ENCODE measurements at places on chromosomes 13 and 19. TPM values are rescaled to one million over a fixed set of nuclear protein-coding genes. Genes with fewer than 3 reads are reported as not detected.

DNA sequence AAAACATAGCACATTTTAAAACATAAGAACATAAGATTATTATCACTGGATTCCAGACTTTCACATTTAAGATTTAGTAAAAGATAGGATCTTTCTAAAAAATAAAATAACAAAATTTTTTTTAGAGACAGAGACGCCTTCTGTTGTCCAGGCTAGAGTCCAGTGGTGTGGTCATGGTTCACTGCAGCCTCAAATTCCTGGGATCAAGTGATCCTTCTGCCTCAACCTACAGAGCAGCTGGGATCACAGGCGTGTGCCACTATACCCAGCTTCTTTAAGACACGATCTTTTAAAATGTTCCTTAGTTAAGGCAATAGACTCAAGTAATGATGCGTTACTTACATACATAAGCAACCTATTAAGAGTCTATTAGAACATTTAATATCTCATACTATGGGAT lies 32.7 kb downstream of the ALG5 start:
- no peak for DNase-seq

The EHD2 gene
- total RNA-seq = 48.2 TPM

GRCh38 chr19:18229474-18229873 lies 3.2 kb upstream of the PDE4C start:
- no peak for DNase-seq

DNA sequence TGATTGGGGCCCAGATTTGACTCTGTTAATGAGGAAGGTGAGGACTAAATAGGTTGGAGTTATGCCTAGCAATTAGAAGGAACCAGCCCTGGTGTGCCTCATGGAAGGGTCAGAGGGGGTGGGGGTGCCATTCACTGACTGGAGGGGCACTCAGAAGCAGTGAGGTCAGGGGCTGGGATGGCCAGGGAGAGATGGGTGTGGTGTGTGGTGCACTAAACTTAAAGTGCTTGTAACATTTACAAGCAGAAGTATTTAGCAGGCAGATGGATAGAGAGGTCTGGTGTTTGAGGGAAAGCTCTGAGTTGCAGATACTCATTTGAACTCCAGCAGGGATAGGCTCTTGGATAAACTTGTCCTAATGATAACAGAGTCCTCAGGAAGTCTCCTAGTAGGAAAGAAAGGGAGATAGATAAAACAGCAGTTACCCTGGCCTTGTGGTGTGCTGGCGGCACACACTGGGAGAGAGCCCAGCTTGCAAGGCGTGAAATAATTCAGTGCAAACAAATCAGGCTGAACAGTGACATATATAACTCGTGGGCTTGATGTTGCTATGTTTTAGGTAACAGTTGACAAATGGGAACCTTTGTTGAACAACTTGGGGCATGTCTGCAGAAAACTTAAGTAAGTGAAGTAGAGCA lies 20.0 kb upstream of the UPF3A start:
- DNase-seq = no peak

DNA sequence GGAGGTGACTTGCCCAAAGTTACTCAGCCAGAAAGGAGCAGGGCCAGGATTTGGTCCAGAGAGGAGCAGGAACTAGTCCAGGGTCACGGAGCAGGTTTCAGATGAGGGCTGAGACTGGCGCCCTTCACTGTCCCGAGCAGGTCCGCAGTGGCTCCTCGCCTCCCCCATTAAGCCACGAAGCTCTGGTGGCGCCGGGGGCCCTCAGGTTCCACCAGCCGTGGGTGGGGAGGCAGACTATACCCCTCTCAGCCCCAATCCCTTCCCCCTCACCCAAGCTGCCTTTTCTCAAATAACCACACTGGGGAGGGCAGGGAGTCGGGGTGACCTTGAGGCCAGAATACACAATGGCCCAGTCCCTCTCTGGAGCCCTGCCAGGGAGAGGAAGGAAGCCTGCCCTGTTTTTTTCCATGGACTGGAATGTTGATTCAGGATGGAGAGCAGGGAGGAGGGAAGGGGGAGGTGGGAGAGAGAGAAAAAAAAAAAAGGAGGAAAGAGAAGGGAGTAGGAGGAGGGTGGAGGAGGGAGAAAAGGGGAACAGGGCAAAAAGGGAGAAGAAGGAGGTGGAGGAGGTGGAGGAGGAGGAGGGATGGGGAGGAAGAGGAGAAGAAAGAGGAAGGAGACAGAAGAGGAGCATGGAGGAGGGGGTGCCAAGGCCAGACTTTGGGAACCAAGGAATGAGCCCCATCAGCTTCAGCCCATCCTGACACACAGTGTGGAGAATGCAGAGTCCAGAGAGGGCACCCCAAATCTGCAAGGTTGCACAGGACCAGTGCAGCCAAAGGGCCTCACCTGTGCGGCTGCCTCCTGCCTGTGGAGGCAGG lies 19.7 kb downstream of the CEACAM16 start:
- peak; percentile 78 for DNase-seq

DNA sequence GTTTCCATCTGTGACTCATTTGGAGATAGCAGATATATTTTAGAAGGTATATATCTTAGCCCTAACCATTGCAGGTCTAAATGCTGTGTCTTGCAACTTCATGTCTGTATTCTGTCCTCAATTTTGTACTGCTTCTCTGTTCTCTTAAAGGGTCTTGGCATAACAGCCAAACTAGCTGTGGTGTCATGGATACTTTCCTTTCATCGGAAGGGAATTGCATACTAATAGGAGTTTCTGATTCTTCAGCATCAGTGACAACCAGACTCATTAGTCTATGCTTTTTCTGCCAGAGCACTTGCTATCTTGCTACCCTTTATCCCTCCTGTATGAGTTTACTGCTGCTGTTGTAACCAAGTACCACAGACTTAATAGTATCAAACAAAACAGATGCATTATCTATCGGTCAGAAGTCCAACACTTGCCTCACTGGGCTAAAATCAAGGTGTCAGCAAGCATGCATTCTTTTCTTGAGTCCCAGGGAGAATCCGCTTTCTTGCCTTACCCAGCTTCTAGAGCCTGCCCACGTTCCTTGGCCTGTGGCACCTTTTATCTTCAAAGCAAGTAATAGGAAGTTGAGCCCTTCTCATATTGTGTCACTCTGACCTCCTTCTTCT lies 253.1 kb downstream of the HS6ST3 start:
- DNase-seq = no peak

GRCh38 chr19:18520848-18521691 lies 800 bp downstream of the ELL start:
- peak; percentile 41 for DNase-seq

DNA sequence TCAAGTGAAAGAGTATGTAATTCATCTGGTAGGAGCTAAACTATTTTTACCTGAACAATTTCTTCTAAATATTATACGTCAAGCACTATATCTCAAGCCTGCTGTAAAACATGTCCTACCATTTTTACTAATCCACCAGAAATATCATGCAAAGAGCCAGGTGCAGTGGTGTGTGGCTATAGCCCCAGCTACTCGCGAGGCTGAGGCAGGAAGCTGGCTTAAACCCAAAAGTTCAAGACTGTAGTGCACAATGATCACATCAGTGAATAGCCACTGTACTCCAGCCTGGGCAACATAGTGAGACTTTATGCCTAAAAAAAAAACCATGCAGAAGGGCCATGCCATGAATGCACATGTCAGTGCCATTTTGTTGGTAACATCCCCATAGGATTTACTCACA lies 20.7 kb upstream of the CLN5 start:
- no peak for DNase-seq

The PBX4 gene
- total RNA-seq = not detected

DNA sequence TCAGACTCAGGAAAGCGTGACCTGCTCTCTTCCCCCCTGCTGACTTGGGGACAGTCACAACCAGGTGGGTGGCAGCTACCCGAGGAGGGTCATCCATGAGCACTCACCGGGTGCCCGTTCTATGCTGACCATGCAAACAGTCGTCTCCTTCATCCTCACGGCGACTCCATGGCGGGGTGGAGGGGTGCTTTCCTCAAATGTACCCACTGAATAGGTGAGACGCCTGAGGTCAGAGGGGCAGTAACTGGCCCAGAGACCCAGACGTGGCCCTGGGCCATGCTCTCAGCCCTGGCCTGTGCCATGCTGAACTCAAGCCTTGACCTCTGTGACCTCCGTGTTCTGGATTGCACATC lies 59.2 kb upstream of the TPM4 start:
- no peak for DNase-seq

DNA sequence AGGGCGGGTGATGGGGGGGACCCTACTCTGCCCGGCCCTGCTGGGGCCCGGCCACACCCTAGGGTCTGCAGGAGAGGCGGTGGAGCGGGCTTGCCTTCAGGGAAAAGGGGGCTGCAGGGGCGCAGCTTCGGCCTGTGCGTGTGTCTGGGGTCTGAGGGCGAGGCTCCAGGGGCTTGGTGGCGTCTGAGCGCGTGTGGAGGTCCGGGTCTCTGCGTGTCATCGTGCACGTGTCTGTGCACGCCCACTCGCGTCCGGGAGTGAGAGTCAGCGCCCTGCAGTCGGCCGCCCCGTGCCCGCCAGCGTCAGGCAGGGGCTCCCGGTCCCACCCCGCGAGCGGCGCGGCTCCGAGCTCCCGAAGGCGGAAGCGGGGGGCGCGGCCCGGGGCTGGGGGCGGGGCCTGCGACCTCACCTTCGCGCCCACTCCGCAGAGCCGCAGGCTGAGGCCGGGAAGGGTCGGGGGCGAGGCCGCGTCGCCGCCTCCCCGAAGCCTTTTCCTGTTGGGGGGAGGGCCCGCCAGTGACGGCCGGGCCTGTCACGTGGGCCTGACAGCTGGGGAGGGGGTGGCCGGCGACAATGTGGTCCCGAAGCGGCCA lies at the start of gene ARHGAP45:
TSS of gene ARHGAP45 (plus strand) at position 420 of the 593 bp plus-strand sequence. CDS start 239 bp downstream, outside the sequence.
- no peak for DNase-seq

All from left ventricle myocardium inferior (tissue), 1 donor.